EL (cell line): ENCODE measurements at places on chromosomes 7 and 10.

GRCh38 chr7:19574131-19574530, 134.7 kb downstream of the POLR1F start:
- no peak for DNase-seq

- no peak for DNase-seq
Measured at GRCh38 chr10:98039690-98040381, 9.4 kb upstream of the CRTAC1 start.

- no peak for DNase-seq
Measured at GRCh38 chr10:68899186-68899745, 1.8 kb upstream of the DDX50 start.

DNA sequence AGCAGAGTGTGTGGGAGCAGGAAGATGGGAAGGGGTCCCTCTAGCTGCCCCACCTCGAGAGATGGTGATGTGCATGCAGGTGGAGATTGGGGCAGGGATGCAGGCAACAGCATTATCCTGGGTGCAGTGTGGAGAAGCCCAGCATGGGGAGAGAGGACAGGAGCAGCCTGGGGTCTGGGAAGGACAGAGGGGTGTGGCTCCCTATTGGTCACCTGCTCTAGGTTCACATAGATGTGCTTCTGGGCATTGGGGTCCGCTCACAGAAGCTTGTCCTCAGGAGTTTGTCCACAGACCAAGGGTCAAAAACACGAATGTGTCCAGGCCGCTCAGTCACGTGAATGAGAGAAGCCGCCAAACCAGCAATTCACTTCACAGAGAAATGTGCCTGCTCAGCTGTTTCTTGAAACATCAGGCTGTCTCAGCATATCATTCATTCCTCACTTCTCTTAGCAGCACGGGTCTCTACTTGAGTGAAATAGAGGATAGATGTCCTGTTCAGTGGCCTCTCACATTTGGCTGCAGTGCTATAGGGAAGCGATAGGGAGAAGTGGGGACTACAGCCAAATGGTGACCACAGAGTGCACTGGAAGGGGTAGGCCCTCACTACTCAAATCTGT, 11.5 kb upstream of the SLC29A3 start:
- no peak for DNase-seq

GRCh38 chr7:148688526-148688925, 10.2 kb upstream of the CUL1 start:
- DNase-seq, result no peak

- no peak for DNase-seq
Measured at GRCh38 chr7:105246256-105246655, 142.5 kb downstream of the SRPK2 start.

DNA sequence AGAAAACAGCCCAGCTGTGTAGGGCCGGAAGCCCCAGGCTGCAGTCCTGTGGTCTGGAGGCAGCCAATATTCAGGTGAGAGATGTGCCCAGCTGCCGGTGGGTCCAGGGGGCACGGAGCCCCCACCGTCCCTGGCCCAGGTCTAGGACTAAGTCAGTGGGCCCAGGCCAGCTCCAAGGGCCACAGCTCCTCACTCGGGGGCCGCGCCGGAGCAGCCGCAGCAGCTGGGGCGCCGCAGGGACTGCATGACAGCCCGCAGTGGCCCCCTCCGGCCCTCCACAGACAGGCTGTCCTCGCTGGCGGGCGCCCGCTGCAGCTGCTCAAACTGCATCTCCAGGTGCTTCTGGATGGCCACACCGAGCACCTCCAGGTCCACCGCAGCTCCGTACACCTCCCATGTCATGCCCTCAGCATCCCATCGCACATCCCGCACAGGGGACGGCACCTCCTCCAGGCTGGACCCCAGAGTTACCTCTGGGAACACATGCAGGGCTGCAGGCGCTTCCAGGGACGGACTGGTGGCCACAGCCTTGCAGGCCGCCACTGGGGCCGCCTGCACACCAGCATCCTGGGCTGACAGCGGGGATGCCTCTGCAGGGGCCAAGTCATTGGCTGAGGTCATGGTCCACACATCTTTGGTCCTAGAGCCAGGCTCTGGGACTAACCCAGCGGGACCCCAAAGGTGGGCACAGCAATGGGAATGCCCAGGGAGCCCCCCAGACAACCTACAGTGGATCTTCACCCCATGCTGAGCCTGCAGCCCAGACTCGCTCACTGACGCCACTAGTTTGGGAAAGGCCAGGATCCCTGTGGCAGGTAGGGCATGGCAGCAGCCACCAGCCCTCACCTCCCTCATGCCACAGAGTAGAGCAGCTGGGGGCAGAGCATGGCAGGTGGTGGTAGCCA, 7.0 kb downstream of the GPRIN2 start:
- DNase-seq, result no peak

- no peak for DNase-seq
Measured at GRCh38 chr7:126656165-126656564, 596.6 kb downstream of the GRM8 start.

- DNase-seq, result no peak
Measured at GRCh38 chr10:79061441-79062315, 7.1 kb upstream of the ZMIZ1 start.

- no peak for DNase-seq
Measured at GRCh38 chr10:3867454-3868270, 82.7 kb upstream of the KLF6 start.

GRCh38 chr10:8174762-8175161, 120.3 kb downstream of the GATA3 start:
- DNase-seq, result no peak

DNA sequence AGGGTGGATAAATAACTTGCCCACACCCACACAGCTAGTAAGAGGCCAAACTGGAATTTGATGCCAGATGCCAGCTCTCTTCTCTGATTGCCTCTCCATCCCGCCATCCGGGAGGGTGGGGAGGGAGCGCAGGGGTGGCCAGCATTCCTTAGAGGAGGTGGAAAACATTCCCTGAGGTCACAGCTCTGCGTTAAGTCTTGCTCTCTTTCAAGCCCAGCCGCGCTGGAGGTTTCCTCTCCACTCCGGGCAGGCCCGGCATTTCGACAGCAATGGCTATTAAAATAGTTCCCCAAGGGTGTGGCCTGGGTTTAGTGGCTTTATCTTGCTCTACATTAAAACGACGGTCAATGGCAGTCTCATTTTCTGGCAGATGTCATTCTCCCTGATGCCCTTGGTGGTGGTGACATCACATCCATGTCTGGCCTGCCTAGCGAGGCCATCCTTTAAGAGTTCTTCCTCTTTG, 16.1 kb upstream of the C10orf71 start:
- no peak for DNase-seq

DNA sequence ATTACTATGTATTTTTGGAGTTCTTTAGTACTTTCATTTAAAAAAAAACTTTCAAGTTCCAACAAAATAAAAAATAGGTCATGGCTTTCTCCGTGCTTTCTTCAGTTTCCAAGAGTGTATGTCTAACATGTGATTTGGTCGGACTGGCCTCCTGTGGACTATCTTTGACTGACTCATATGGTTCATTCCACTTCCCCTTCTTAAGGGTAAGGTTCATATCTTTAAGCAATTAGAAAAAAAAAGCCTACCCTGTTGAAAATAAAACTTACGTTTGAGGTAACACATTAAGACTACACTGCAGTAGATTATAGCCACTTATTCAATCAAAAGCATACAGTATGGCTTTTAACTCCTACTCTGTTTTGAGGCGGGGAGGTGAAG, 112.8 kb upstream of the AHR start:
- peak; percentile 69 for DNase-seq

GRCh38 chr10:131533846-131534526, 222.5 kb upstream of the TCERG1L start:
- DNase-seq, result no peak

GRCh38 chr10:30430544-30431298, 3.3 kb upstream of the MAP3K8 start:
- DNase-seq, result no peak

DNA sequence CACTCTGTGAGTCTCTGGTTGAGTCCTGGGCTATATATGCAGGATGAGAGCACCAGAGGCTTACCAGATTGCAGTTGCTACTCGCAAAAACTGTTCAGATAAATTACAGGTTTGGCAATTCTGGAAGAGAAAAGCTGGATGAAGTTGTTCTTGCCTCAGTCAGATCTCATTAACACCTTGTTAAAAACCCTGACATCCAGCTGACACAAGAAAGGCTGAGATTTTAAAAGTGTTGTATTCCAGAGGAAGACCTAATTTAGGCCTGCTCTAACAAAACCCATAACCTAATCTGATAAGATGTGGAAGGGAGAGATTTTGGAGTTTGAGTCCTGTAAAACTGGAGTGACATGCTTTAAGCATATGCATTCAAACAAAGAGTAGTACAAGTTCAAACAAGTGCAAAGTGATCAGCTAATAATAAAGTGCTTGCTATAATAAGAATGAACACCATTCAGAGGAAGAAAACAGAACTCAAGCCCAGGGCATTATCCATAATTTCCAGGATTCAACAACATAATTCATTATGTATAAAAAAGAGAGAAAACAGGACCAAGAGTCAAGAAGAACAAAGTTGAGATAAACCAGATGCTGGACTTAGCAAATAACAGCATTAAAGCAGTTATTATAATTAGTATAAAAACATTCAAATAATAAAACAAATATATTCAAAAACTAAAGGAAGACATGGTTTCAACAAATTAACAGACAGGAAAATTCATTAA, 135.5 kb downstream of the CD36 start:
- no peak for DNase-seq

DNA sequence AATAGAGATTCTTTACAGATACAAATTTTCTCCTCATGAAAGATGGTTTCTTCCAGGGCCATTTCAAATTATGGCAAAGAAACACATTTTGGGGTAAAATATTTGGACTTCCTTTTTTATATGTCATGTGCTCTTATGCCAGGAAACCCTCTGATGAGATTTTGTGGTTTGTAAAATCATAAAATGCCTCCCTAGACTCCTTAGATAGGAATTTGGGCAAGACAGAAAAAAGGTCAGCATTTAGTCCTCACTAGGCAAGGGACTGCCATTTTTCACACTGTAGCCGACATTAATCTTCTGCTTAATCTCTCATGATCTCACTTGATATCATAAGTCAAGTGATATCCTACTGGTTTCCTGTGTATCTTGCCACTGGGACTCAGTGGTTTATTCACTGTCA, 286.4 kb downstream of the ARHGAP12 start:
- peak; percentile 13 for DNase-seq

DNA sequence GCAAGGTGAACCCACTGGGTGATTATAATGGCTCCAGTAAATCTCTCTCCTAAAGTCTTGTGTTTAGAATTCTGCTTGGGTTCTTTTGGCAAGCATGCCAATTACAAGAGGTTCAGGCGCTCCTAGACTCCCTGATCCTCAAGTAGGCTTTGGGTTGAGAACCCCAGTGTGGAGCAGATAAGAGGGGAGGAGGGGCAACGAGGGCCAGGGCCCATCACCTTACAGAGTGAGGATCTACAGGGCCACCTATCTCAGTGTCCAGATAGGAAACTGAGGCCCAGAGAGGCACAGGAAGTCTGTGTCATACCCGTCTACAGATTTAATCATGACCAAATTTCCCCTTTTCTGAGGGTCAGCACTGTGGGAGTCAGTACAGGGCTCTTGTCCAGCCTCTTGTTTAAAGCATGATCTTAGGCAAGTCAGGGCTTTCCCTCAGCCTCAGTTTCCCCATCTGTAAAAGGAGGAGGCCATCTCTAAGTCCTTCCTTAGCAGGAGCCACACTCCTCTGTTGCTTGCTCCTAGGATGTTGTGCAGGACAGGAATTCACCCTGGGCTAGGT, 4.4 kb downstream of the TACR2 start:
- DNase-seq, result no peak

- no peak for DNase-seq
Measured at GRCh38 chr7:143514487-143514886, 36.8 kb downstream of the TAS2R41 start.

DNA sequence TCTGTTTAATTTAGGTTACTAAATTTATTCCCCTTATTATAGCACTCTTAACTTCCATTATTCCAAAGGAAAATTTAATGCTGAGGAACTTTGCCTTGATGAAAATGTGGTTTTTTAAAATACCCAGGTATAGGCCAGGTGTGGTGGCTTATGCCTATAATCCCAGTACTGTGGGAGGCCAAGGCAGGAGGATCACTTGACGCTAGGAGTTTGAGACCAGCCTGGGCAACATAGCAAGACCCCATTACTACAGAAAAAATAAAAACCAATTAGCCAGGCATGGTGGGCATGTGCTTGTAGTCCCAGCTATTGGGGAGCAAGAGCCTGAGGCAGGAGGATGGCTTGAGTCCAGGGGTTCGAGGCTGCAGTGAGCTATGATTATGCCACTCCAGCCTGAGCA, 32.4 kb downstream of the TMEM243 start:
- DNase-seq, result no peak

DNA sequence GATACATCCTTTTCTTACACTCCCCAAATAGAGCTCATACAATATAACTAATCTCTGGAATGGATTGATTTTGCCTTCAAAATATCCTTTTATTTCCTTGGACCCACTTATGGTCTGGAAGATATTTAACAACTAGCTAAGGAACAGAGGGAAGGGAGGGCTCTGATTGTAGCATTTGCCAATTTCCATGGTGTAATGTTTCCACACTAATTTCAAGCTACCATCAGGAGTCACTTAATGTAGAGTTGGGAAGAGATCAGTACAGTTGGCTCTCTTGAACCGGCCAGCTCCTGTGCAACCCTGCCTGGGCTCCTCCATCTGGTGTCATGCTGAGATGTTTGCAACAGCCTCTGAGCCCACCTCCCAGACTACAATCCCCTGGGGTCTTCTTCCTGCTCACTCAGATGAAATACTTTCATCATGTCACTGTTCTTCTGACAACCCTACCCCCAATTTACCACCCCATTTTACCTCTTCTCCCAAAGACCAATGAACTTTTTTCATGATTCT, 8.0 kb upstream of the IL6 start:
- no peak for DNase-seq

- no peak for DNase-seq
Measured at GRCh38 chr7:7491044-7491443, 44.6 kb downstream of the COL28A1 start.

DNA sequence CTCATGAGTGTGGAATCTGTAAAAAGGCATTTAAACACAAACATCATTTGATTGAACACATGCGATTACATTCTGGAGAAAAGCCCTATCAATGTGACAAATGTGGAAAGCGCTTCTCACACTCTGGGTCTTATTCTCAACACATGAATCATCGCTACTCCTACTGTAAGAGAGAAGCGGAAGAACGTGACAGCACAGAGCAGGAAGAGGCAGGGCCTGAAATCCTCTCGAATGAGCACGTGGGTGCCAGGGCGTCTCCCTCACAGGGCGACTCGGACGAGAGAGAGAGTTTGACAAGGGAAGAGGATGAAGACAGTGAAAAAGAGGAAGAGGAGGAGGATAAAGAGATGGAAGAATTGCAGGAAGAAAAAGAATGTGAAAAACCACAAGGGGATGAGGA, 207.7 kb downstream of the ZEB1 start:
- DNase-seq, result peak; percentile 34

DNA sequence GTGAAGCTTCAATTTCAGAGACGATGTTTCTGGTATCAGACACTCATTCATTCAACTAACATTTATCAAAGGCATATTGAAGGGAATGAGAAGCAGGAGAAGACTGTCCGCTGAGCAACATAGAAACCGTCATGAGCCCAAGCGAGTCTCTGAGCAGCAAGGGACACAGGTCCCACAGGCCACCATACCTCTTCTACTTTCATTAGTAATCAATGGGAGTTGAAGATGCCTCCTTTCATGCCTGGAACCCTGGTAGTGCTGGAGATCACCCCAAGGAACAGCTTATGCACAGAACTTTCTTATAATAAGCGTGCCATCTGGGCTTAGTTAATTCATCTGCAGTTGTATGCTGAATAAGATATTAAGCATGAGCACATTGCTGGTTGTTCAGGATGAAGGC, 1.2 kb downstream of the PAX4 start:
- DNase-seq, result no peak

- DNase-seq, result no peak
Measured at GRCh38 chr10:60535427-60535826, 145.8 kb upstream of the ANK3 start.

- peak; percentile 46 for DNase-seq
Measured at GRCh38 chr10:62386356-62387320, 12.5 kb downstream of the ZNF365 start.
